ENCODE measurements at places on chromosomes 3 and 15.

GRCh38 chr3:50539356-50540286, 27.9 kb downstream of the C3orf18 start:
- no peak overlapping the region for H3K4me3 ChIP-seq
- no peaks in the 10 kb centered on the region for H3K36me3 ChIP-seq
- H3K4me1 ChIP-seq, result peaks cover 14% of the 10 kb centered on the region
- DNase-seq, result no peak
- H3K27ac ChIP-seq, result no peak overlapping the region

DNA sequence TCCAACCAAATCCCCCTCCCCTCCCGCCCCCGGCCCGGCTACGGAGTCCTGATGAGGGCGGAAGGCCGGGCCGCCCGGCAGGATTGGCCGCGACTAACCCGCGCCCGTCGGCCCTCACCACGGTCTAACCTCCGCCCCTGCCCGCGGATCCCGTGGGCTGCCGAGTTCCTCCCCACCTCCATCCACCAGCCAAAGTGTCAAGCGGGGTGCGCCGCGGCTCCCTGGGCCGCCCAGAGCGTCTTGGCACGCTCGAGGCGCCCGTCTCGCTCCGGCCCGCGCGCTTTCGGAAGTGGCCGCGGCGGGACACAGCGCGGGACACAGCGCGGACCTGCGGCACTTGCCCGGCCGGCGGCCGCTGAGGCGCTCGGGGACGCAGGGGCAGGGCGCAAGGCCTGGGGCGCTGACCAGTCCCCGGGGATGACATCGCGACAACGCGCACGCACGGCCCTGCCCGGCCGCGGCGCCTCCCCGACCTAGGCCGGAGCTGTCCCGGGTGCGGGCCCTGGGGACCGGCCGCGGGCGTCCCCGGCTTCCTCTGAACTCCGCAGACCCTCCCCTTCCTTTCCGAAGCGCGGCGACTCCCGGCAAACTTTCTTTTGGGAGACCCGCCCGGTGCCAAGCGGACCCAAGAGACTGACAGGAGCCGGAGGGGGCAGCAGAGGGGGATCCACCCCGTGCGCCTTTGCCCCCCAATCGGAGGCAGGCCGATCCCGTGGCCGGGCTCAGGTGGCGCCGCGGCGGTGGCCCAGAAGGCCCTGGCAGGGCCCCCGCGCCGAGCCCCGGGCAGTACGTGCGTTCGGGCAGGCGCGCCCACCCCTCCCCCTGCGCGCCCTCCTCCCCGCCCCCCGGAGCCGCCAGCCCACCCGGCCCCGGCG, 112.8 kb upstream of the ICE2 start:
- peaks cover 11% of the 10 kb centered on the region for H3K4me1 ChIP-seq
- no peaks in the 10 kb centered on the region for H3K36me3 ChIP-seq
- H3K27me3 ChIP-seq, result no peaks in the 10 kb centered on the region
- peak overlapping the region; percentile 92 for H3K4me3 ChIP-seq

DNA sequence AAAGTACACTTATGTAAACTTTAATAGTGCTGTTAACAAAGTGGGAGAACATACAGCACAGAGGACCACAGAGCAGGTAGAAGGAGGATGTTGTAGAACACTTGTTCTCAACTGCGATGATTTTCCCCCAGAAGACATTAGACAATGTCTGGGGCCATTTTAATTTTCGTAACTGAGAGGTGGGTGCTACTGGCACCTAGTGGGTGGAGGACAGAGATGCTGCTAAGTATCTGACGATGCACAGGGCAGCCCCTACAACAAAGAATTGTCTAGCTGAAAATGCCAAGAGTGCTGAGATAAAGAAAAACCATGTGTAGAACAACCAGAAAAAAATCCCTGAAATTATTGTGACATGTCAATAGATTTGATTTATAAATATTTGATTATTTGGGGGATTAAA, 5.0 kb upstream of the KBTBD8 start:
- H3K4me3 ChIP-seq, result no peak overlapping the region
- H3K4me1 ChIP-seq, result peaks cover 6% of the 10 kb centered on the region
- DNase-seq, result no peak
- peaks cover 18% of the 10 kb centered on the region for H3K27me3 ChIP-seq
- H3K36me3 ChIP-seq, result no peaks in the 10 kb centered on the region
- H3K27ac ChIP-seq, result no peak overlapping the region

DNA sequence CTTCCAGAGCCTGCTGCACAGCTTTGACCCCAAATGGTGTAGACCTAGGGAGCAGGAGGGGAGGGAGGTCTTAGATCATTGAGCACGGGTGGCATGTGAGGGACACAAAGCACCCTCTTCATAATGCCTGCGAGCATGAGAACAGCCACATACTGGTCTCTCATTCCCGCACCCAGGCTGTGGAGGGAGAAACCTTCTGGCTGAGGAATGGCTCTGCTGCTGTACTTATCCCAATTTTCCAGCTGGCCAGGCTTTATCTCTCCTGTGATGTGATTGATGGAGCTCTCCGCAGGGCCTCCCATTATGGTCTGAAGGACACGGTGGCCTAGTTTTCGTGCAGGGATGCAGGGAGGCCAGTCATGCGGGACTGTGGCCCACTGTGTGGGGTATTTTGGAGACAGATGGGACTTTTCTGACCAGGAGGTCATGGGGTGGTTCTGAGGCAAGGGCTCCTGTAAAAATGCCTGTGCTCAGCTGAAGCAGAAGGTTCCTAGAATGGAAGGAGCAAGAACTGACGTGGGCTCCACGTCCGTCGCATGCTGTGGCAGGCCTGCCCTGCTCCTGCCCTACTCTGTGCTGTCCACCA, 251.5 kb downstream of the PLCL2 start:
- no peak overlapping the region for H3K27ac ChIP-seq
- H3K27me3 ChIP-seq, result no peaks in the 10 kb centered on the region
- no peak overlapping the region for H3K4me3 ChIP-seq
- DNase-seq, result no peak
- H3K4me1 ChIP-seq, result no peaks in the 10 kb centered on the region

DNA sequence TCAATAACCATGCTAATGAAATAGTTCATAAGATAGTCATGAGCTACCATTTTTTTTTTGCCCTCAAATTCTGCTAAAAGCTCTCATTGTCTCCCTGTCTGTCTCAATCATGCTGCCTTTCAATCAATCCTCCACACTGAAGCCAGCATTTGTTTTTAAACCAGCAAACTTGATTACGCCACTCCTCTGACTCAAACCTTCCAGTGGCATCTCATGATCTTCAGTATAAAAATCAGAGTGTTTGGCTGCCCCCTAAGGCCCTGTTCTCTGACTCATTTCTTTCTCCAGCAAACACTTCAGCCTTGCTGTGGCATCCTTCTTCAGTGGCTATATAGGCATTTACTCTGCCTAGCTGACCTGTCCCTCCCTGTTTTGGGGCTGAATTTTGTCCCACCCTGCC, 36.0 kb upstream of the EOMES start:
- H3K36me3 ChIP-seq, result no peaks in the 10 kb centered on the region
- peak overlapping the region; percentile 37 for H3K27ac ChIP-seq
- no peaks in the 10 kb centered on the region for H3K4me1 ChIP-seq

GRCh38 chr15:73386238-73386637, 17.5 kb upstream of the HCN4 start:
- DNase-seq, result no peak
- no peak overlapping the region for H3K4me3 ChIP-seq
- no peak overlapping the region for H3K27ac ChIP-seq
- H3K27me3 ChIP-seq, result peaks cover 52% of the 10 kb centered on the region

DNA sequence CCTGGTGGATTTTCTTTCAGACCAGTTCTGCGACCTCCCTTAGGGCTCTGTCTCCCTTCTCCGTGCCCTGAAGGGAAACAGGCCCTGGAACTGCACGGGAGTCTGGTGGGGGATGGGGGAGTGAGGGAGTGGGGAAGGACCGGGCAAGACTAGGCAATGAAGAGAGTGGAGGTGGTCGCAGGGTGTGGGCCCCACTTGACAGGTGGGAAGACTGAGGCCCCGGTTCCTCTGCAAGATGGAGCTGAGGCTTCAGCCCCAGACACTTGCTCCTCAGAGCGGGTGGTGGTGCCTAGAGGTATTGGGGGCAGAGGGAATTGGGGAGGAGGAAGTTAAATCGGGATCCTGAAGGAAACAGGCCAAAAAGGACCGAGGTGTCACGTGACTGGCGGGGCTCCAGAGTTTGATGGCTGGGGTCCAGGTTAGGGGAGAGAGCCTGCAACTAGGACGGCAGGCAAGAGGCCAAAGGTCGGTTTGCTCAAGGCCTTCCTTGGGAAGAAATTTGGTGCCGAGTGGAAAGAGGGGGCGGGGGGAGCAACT, 597 bp upstream of the CAMK1 start:
- H3K27me3 ChIP-seq, result no peaks in the 10 kb centered on the region
- peak overlapping the region; percentile 59 for H3K4me3 ChIP-seq
- DNase-seq, result peak; percentile 94
- H3K27ac ChIP-seq, result peak overlapping the region; percentile 42
- H3K4me1 ChIP-seq, result peaks cover 36% of the 10 kb centered on the region
- peaks cover 5% of the 10 kb centered on the region for H3K36me3 ChIP-seq

- no peaks in the 10 kb centered on the region for H3K27me3 ChIP-seq
- no peak overlapping the region for H3K27ac ChIP-seq
- H3K4me3 ChIP-seq, result no peak overlapping the region
- no peak for DNase-seq
- H3K36me3 ChIP-seq, result peaks cover 9% of the 10 kb centered on the region
- H3K4me1 ChIP-seq, result no peaks in the 10 kb centered on the region
Observed at GRCh38 chr3:149142682-149143081, 13.2 kb downstream of the HPS3 start.
